Activated CD8-positive, alpha-beta memory T cell treated with anti-CD3 and anti-CD28 coated beads for 24 hours (primary cell): ENCODE measurements at places on chromosomes 5 and 9.

- DNase-seq = peak; percentile 58
Observed at GRCh38 chr9:93268551-93269314, 84.8 kb downstream of the WNK2 start.

- peak; percentile 17 for DNase-seq
Observed at GRCh38 chr5:133742431-133742988, 130.2 kb upstream of the FSTL4 start.

DNA sequence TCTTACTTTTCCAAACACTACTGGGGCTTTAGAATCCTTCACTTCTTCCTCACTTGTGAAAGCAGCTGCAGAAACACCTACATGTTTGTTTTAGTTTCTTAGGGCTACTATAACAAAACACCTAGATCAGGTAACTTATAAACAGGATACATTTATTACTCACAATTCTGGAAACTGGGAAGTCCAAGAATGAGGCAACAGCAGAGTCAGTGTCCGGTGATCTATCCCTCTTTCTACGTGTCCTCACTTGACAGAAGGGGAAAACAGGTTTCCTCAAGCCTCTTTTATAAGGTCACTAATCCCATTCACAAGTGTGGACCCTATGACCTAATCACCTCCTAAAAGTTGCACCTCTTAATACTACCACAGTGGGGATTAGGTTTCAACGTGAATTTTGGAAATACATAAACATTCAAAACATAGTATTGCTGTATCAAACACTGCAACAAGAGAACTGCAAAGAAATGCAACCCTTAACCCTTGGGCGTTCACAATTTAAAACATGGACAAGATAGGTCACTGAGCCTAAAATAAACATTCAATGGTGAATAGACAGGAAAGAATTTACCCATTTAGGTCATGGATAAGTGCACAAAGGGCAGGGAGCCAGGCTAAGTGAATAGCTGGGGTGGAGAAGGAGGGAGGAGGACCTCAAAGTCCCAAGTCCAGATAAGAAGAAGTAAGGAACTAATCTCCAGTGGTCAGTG lies 104.3 kb downstream of the PIK3R1 start:
- no peak for DNase-seq

- DNase-seq = no peak
Observed at GRCh38 chr5:83752700-83753099, 32.0 kb upstream of the HAPLN1 start.

GRCh38 chr5:73088026-73088425 lies 32.3 kb upstream of the TMEM171 start:
- DNase-seq = no peak

- no peak for DNase-seq
Observed at GRCh38 chr5:14594378-14595074, 12.9 kb downstream of the OTULINL start.

- no peak for DNase-seq
Observed at GRCh38 chr9:68747043-68747533, 42.0 kb downstream of the PIP5K1B start.

DNA sequence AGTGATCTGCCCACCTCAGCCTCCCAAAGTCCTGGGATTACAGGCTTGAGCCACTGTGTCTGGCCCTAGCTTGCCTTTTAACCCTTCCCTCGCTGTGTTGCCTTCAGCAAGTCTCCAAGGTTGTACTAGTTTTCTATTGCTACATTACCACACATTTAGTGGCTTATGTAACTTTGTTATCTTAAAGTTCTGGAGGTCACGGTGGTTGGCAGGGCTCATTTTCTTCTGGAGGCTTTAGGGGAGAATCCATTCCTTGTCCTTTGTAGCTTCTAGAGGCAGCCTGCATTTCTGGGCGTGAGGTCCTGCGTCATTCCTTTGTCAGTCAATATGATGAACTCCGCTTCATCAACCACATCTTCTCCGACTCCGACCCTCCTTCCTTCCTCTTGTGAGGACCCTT lies 2.9 kb upstream of the PRRC2B start:
- DNase-seq = no peak

DNA sequence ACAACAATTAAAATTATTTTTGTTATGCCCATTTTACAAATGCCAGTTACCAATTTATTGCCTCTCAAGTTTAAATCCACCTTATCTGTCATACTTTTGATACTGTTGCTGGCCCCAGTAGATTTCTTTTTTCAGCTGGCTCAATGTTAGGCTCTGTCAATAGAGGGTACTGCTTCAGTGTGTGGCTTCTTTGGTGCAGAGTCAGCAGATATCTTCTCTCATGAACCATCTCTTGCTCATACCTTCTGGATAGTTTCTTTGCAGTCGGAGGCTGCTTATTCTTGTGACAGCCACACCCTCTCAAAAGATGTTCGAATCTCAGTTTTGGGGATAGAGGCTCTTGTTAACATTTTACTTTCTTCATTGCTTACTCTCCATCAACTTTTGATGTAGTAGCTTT lies 849.9 kb upstream of the SEMA6A start:
- DNase-seq = no peak

- no peak for DNase-seq
Observed at GRCh38 chr5:103808464-103809106, 246.0 kb upstream of the NUDT12 start.

GRCh38 chr5:88045931-88046461 lies 222.6 kb downstream of the TMEM161B start:
- no peak for DNase-seq

GRCh38 chr9:120532475-120532874 lies 47.5 kb downstream of the CDK5RAP2 start:
- DNase-seq = no peak
